CD4-positive, alpha-beta memory T cell (primary cell): ENCODE measurements at places on chromosomes 16 and 17. TPM values are rescaled to one million over a fixed set of nuclear protein-coding genes. Genes with fewer than 3 reads are reported as not detected.

The YBX2 gene
- total RNA-seq = 0.26 TPM

The TSPAN10 gene
- total RNA-seq = 1.1 TPM

- DNase-seq = no peak
These were observed 8.8 kb downstream of the RPL19 start for GRCh38 chr17:39208893-39209292.

- DNase-seq = no peak
These were observed 46.7 kb downstream of the ACTG1 start for GRCh38 chr17:81465910-81466309.

- DNase-seq = no peak
These were observed 387.3 kb upstream of the CDH11 start for GRCh38 chr16:65509172-65509571.

- no peak for DNase-seq
These were observed 56.9 kb upstream of the ALDH3A1 start for GRCh38 chr17:19805006-19805405.

DNA sequence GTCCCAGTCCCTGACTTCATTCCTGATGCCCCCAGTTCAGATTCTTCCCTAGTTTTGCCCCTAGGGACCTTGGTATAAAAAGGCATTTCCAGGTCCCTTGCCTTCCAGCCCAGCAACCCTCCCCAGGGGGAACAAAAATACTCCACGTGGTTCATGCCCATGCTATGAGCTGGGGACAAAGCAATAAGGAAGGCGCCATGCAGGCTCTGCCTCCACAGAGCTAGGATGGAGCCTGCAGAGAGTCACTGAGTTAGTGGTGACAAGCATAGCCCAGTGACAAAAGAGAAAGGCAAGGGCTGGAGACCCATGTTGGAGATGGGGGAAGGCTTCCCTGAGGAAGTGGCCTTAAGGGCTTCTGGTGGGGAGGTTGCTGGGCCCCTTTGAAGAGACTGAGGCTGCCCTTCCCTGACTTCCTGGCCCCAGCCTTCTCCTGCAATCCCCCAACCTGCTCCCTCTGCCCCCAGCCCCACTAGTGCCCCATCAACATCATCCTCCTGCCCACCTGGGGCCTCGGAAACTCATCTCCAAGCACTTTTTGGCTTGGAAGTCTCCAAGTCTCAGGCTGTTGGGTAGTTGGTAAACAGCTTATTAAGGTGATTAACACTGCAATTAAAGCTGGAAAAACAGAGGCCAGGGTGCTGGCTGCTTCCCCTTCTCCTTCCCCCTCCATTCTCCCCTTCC, 9.6 kb downstream of the DLX3 start:
- no peak for DNase-seq
